ENCODE measurements at places on chromosomes 13 and 19. TPM values are rescaled to one million over a fixed set of nuclear protein-coding genes. Genes with fewer than 3 reads are reported as not detected.

Gene SIGLEC12
- total RNA-seq: under 0.01 TPM

Gene TMIGD2
- total RNA-seq: not detected

Gene OR7D2
- not detected for total RNA-seq

Gene PRR19
- total RNA-seq: 0.36 TPM

Gene ZNF100
- 1.8 TPM for total RNA-seq

Gene SULT2A1
- not detected for total RNA-seq
